ENCODE measurements at places on chromosomes 2 and 18.

DNA sequence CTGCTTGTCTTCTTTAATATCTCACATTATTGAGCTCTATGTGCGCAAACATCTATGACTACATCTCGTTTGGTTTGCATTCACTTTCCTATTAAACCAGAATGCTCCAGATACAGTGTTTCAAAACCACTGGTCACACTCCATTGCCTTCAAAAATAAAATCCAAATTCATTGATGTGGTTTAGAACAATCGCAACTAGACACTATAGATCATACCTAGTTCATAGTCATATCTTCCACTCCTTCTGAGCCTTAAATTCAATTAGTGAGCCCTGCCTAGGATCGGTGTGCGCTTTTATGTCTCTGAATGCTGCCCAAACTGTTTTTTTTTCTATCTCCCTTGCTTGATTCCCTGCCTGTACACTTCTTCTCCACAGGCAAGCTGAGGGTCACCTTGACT lies 238.5 kb upstream of the RGPD4 start:
- no peak overlapping the region for H3K27ac ChIP-seq
- H3K27me3 ChIP-seq = no peaks in the 10 kb centered on the region
- no peaks in the 10 kb centered on the region for H3K4me1 ChIP-seq

GRCh38 chr2:138752197-138752956 lies 27.8 kb downstream of the NXPH2 start:
- DNase-seq = no peak
- no peaks in the 10 kb centered on the region for H3K27me3 ChIP-seq

GRCh38 chr2:43823751-43824150 lies 14.9 kb downstream of the ABCG5 start:
- H3K4me1 ChIP-seq = peaks cover 2% of the 10 kb centered on the region
- no peaks in the 10 kb centered on the region for H3K27me3 ChIP-seq
- peak; percentile 32 for DNase-seq

GRCh38 chr18:44321868-44322590 lies 358.7 kb upstream of the SETBP1 start:
- H3K27me3 ChIP-seq = no peaks in the 10 kb centered on the region
- no peaks in the 10 kb centered on the region for H3K4me1 ChIP-seq
- DNase-seq = no peak
- no peak overlapping the region for H3K27ac ChIP-seq

- DNase-seq = no peak
- no peaks in the 10 kb centered on the region for H3K4me1 ChIP-seq
- H3K36me3 ChIP-seq = no peaks in the 10 kb centered on the region
- H3K4me3 ChIP-seq = no peak overlapping the region
- H3K27me3 ChIP-seq = no peaks in the 10 kb centered on the region
- H3K27ac ChIP-seq = no peak overlapping the region
These were observed 124.8 kb upstream of the NYAP2 start for GRCh38 chr2:225274751-225275150.

DNA sequence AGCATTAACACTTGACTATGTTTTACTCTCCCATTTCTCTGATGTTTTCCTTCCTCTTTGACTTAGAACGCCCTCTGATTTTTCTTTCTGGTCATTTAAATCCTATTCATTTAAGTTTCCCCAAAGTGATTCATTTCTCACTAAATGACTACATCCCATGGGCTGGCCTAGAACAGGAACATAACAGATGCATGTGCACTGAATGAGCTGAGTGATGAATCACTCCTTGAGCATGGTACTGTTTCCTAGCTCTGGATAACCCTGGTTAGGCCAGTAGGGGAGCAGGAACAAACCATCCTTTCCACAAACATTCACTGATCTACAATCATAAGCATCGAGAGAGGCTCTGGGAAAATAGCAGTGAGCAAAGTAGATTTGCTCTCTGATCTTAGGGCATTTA lies 221.9 kb upstream of the SETBP1 start:
- no peak overlapping the region for H3K27ac ChIP-seq
- no peaks in the 10 kb centered on the region for H3K27me3 ChIP-seq
- H3K4me3 ChIP-seq = no peak overlapping the region
- no peaks in the 10 kb centered on the region for H3K36me3 ChIP-seq
- H3K4me1 ChIP-seq = no peaks in the 10 kb centered on the region

DNA sequence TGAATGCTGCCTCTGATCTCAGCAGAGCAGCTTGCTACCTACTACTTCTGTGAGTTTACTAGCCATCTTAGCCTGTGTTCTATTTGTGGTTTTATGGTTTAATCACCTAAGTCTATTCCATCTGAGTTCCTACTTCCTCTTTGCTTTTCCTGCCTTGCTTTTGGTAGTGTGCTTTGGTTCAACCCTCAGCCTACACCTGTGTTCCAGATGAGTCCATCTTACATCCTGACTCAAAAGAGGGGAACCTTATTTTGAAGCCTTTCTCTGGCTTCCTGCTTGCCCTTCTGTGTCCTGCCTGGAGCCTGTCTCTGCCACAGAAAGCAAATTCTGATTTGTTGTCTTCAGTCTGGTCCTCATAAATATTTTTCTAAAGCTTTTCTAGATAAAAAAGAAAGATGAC lies 530.3 kb upstream of the MEX3C start:
- H3K4me1 ChIP-seq = no peaks in the 10 kb centered on the region
- no peaks in the 10 kb centered on the region for H3K36me3 ChIP-seq

GRCh38 chr2:113175042-113175628 lies 1.4 kb downstream of the PSD4 start:
- no peaks in the 10 kb centered on the region for H3K27me3 ChIP-seq
- no peaks in the 10 kb centered on the region for H3K4me1 ChIP-seq

GRCh38 chr2:71938108-71938507 lies 209.6 kb downstream of the CYP26B1 start:
- no peaks in the 10 kb centered on the region for H3K36me3 ChIP-seq
- H3K4me3 ChIP-seq = no peak overlapping the region
- H3K4me1 ChIP-seq = no peaks in the 10 kb centered on the region
- H3K27me3 ChIP-seq = no peaks in the 10 kb centered on the region
- no peak for DNase-seq

All from H1 (cell line).